Activated CD4-positive, alpha-beta T cell treated with anti-CD3 and anti-CD28 coated beads, Interleukin-2, amount 50 U/mL, for 1 hour (primary cell): ENCODE measurements at places on chromosomes 5 and 9.

DNA sequence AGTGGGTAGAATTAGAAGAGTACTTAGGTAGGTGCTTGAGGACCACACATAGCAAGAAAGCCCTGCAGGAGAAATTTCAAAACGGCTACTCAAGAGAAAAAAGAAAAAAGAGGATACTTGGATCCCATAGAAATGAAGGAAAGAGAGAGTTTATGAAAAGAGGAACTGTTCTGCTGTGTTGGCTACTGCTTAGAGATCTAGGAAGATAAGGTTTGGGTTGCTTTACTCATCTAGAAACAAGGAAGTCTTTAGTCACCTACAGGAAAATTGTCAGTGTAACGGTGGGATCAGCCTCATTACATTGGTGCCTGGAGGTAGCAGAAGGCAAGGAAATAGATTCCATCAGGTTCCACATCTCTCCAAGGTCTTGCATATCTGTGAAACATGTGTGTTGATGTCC is 14.8 kb upstream of the C5orf46 start:
- DNase-seq: no peak

DNA sequence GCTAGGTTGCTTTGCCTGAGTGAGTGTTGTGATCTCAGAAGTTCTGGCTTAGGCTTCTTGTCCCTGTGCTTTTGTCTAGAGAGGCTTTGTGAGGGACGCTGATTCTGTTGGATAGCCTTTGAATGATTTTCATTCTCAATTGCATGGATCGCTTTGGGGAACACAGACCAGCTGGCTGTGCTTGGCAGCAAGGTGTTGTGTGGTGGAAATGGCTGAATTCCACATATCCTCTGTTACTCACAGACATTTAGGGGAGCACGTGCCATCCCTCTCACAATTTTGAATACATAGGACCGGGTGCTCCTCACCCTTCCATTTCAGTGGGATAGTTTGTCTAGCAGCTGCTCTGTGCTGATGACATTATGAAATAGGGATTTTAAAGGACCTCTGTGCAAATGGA is 76.2 kb downstream of the IQGAP2 start:
- no peak for DNase-seq

DNA sequence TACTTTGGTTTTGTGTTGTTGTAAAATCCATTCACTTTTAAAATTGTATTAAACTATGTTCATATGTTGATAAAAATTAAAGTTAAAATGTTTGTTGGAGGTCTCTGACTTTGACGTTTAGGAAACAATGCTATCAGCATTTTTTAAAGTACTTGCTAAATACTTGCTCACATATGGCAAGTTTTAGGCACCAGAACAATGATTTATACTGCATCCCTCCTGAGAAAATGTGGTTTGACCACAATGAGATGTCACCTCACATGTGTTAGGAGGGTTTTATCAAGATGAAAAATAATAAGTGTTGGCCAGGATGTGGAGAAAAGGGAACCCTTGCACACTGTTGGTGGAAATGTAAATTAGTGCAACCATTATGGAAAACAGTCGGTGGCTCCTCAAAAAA is 180.8 kb downstream of the HSD17B3 start:
- DNase-seq: no peak

DNA sequence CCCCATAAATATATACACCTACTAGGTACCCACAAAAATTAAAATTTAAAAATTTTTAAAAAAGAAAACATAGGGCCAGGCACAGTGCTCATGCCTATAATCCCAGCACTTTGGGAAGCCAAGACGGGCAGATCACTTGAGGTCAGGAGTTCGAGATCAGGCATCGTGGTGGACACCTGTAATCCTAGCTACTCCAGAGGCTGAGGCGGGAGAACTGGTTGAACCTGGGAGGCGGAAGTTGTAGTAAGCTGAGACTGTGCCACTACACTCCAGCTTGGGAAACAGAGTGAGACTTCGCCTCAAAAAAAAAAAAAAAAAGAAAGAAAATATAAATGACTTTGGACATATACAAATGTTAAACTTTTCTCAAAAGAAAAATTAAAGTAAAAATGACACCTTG is 33.3 kb upstream of the RNF38 start:
- no peak for DNase-seq

- DNase-seq: no peak
Measured at GRCh38 chr5:11984196-11984595, 80.0 kb upstream of the CTNND2 start.

- DNase-seq: no peak
Measured at GRCh38 chr9:25537808-25538207, 140.4 kb downstream of the TUSC1 start.

DNA sequence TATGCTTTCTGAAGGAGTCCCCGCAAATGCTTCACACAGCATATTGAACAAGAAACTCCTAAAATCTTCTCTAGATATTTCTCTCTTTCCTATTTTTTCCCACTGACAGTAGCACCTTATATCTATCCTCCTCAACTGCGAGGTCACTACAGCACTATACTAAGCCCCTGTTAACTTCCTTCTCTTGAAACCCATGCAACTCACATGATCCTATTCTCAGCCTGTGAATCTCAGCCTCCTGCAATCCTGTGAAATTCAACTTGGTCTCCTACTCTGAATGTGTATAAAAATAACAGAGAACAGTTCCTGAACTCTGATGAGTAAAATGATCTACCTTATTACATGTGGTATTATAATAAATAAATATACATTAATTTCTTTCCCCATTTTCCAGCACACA is 6.1 kb upstream of the PLGRKT start:
- DNase-seq: no peak

- DNase-seq: no peak
Measured at GRCh38 chr5:105751908-105752307, 1918.8 kb downstream of the EFNA5 start.

DNA sequence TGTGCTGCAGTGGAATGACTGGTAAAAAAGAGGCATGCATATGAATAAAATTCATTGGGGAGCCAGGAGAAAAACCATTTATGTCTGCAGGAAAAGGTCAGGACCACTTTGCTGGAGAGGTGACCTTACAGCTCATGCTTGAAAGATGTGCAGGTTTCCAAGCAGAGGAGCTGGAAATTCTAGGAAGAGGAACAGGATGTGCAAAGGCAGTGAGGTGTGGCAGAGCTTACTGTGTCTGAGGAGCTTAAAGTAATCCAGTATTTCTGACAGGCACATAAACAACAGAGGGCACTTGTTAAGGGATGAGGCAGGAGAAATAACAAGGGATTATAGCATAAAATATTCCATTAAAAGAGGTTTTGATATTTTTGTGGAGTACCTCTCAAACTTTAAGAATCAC is 203.2 kb downstream of the CD180 start:
- no peak for DNase-seq

GRCh38 chr5:73420666-73421065 is 27.9 kb downstream of the FOXD1 start:
- DNase-seq: no peak

DNA sequence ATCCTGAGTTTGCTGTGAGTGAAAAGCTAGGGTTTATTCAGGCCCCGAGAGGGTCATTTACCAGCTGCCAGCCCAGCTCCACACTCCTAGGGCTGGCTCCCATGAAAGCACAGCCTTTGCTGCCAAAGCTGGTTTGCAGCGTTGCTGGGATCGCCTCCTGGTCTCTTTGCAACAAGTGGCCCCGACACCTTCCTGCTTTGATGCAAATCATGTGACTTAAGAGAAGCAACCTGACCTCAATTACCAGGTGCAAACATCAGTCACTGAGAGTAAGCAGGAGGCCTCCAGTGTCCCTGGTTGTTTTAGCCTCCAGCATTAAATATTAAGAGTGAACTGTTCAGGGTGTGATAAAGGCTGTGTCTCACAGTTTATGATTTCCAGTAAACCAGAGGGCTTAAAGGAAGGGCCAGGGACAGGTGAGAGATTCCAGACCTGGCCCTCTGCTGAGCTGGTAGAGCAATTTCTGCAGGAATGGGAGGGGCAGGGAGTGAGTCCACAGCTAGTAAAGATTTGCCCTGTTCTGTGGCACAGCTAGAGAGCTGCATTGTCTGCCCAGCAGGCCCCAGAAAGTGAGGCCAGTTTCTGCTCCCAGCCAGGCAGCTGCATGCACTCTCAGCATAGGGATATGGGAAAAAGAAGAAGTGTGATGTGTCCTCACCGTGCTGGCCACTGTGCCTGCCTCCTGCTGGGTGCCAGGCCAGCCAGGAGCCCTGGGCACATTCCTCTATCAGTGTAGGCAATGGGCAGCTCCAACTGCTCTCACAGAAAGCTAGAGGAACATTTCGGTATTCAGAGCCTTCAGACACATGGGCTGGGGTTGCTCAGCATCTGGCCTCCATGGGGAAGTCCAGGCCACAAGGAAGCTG is 58.0 kb downstream of the SLC22A5 start:
- peak; percentile 52 for DNase-seq

- no peak for DNase-seq
Measured at GRCh38 chr9:115461280-115461679, 343.3 kb upstream of the TNC start.

GRCh38 chr5:178388386-178389025 is 155.9 kb upstream of the PHYKPL start:
- DNase-seq: no peak

DNA sequence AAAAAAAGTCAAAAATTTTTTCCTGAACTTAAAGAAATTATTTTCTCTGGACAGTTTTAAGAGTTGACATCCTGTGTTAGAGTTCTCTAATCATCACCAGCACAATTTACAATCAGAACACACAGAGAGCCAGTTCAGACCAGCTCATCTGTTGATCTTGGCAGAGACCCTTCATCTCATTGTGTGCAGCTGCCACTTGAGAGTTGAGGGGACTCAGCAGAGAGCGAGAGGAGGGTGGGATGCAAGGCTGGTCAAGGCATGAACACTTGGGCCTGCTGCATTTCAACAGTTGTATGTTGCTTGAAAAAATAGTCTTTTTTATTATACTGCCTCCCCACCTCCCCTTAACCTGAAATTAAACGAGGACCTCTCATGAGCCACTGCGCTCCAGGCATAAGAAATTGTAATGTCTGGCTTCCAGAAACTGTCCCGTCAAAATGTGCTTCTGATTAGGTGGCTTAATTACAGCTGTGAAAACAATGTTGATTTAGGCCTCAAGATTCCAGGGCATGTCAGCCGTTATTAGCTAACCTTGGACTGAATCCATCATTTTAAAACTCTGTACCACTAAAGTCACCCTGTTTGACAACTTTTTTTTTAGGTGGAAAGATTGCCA is 383.6 kb downstream of the CCDC171 start:
- no peak for DNase-seq

DNA sequence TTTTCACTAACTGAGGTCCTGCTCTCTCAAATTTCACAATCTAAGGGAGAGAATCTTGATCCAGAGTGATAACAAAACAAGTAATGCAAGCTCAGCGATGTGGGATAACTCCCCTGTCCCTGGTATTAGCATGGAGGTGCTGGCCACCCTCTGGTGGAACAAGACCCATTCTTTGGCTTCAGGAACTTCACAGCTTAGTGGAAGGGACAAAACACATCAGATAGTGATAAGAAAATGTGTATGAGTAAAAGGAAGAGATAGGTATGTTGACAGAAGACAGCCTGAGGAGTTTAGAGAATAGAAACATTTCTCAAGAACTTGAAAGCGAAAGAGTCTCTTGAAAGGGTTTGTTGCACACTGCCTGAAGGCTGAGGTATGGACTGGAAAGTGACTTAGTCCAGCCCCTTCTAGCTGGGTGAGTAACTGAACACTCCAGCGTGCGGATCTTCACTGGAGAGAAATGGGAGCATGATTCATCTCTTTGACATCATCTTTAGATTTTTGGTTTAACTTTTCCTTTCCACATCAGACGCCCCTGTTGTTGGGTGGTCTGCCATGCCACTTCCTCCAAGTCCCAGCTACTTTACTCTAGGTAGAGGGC is 25.4 kb upstream of the ZSWIM6 start:
- no peak for DNase-seq

GRCh38 chr9:99732715-99733114 is 89.0 kb upstream of the NR4A3 start:
- DNase-seq: no peak

GRCh38 chr5:103345461-103345860 is 86.9 kb downstream of the MACIR start:
- DNase-seq: no peak

DNA sequence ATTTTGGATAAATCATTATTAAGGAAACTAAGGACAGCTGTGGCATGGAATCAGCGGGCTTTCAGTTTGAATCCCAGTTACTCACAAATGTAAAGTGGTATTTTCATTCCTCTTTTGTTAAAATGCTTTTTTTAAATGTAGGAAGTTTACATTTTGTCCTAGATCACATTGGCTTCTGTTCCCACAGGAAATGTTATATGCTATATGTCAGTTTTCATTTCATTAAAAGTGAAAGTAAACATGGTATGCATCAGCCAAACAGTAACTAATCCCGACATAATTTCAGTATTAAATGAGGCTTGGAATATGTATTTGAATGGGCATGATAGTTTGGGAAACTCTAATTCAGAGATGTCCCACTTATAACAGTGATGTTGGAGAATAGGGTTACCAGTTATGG is 18.6 kb upstream of the SMIM15 start:
- no peak for DNase-seq

GRCh38 chr5:135891268-135891667 is 4.4 kb downstream of the IL9 start:
- no peak for DNase-seq

- no peak for DNase-seq
Measured at GRCh38 chr9:123686829-123687192, 243.1 kb downstream of the DENND1A start.

DNA sequence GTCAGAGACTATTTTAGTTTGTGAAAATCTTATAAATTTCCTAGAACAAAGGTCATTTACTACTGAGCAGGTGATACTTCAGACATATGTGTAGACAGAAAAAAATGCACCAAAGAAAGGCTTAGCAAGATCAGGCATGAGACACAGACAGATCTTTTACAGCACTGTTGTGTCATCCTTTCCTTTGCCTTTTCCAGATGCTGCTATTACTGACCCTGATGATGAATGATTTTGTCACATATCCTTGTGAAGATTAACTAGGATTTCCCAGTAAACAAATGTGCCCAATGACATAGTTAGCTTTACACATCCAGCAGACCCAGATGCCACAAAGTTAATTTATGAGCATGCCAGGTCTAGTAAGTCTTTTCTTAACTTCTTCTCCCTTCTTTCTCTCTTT is 68.2 kb downstream of the DMRTA1 start:
- DNase-seq: no peak

- no peak for DNase-seq
Measured at GRCh38 chr9:134728021-134728795, 86.6 kb downstream of the COL5A1 start.

- DNase-seq: no peak
Measured at GRCh38 chr9:105950894-105951293, 256.6 kb downstream of the TMEM38B start.
